ENCODE measurements at places on chromosomes 13 and 19. TPM values are rescaled to one million over a fixed set of nuclear protein-coding genes. Genes with fewer than 3 reads are reported as not detected.

DNA sequence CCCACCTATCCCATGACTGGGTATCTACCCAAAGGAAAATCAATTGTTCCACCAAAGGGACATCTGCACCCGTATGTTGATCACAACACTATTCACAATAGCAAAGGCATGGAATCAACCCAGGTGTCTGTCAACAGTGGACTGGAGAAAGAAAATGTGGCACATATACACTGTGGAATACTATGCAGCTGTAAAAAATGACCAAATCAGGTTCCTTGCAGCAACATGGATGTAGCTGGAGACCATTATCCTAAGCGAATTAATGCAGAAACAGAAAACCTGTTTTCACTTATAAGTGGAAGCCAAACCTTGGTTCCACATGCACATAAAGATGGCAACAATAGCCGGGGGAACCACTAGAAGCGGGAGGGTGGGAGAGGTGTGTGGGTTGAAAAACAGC, 228.6 kb downstream of the UQCRFS1 start:
- H3K4me3 ChIP-seq, result no peak overlapping the region
- H3K27ac ChIP-seq, result no peak overlapping the region
- no peak for DNase-seq
- no peaks in the 10 kb centered on the region for H3K4me1 ChIP-seq

ZNF296 gene
- 4.0 TPM for polyA plus RNA-seq

DNA sequence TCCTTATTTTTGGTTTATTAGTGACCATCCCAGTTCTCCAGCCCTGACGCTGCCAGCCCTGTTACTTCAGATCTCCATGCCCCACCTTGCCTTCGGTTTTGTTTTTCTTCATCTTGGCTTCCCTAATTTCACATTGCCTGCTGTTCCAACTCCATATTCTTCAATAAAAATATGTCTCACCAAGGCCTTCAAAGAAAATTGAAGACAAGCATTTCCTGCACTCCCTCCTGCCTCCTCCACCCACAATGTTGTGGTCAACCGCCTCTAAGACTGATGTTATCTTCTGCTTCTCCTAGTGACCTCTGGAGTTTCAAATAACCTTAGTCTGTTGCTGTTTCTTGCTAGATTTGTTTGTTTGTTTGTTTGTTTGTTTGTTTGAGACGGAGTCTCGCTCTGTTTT, 14.6 kb downstream of the PLD3 start:
- H3K27me3 ChIP-seq, result no peaks in the 10 kb centered on the region
- H3K36me3 ChIP-seq, result peaks cover 13% of the 10 kb centered on the region
- peaks cover 36% of the 10 kb centered on the region for H3K4me1 ChIP-seq
- peak; percentile 29 for DNase-seq

FPR1 gene
- polyA plus RNA-seq, result 6.9 TPM

GRCh38 chr19:8459520-8460270, 14.9 kb downstream of the HNRNPM start:
- peak overlapping the region; percentile 9 for H3K27ac ChIP-seq
- H3K4me1 ChIP-seq, result peaks cover 90% of the 10 kb centered on the region
- peaks cover 2% of the 10 kb centered on the region for H3K27me3 ChIP-seq
- no peak overlapping the region for H3K4me3 ChIP-seq

KLK3 gene
- not detected for polyA plus RNA-seq

- peaks cover 3% of the 10 kb centered on the region for H3K27me3 ChIP-seq
- H3K4me1 ChIP-seq, result no peaks in the 10 kb centered on the region
- H3K36me3 ChIP-seq, result no peaks in the 10 kb centered on the region
- no peak overlapping the region for H3K27ac ChIP-seq
- DNase-seq, result no peak
- no peak overlapping the region for H3K4me3 ChIP-seq
Observed at GRCh38 chr19:12975221-12975741, 5.9 kb downstream of the DAND5 start.

DNA sequence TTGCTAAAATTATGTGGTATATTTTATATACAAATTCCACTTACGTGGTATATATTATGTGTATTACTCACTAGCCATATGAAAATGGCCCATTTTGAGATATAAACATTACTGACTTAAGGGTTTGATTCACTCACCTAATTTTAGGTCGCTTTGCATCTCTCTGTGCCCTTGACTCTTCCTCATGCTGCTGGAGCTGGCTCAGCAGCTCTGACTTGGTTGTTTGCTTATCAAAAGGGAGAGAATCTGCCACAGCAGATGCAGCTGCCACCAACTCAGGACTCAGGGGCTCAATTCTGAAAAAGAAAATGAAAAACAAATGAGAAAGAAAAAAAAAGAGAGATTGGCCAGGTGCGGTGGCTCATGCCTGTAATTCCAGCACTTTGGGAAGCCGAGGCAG, 12.2 kb downstream of the MRPS31 start:
- H3K4me3 ChIP-seq, result no peak overlapping the region
- H3K4me1 ChIP-seq, result peaks cover 1% of the 10 kb centered on the region
- H3K36me3 ChIP-seq, result peaks cover 16% of the 10 kb centered on the region
- DNase-seq, result no peak
- no peak overlapping the region for H3K27ac ChIP-seq

- H3K36me3 ChIP-seq, result no peaks in the 10 kb centered on the region
- peak overlapping the region; percentile 31 for H3K27ac ChIP-seq
- peaks cover 66% of the 10 kb centered on the region for H3K4me1 ChIP-seq
- peaks cover 30% of the 10 kb centered on the region for H3K27me3 ChIP-seq
- H3K4me3 ChIP-seq, result peak overlapping the region; percentile 65
- peak; percentile 82 for DNase-seq
Observed at GRCh38 chr19:49932731-49933131, 3.4 kb upstream of the NUP62 start.

ZNF541 gene
- polyA plus RNA-seq, result not detected

DNA sequence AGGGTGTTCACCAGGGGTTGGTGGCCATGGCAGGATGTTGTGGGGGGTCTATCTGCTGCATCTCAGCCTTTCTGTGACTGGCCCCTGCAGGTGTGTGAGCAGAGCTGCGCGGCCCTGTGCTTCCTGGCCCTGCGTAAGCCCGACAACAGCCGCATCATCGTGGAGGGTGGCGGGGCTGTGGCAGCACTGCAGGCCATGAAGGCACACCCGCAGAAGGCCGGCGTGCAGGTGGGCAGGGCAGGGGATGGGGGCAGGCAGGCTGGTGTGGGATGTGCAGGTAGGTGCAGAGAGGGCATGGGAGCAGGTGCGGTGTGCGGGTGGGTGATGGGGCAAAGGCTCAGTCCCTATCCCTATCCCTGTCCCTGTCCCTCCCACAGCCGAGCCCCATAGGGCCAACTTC, 8.1 kb upstream of the SLC25A42 start:
- H3K4me1 ChIP-seq, result no peaks in the 10 kb centered on the region
- no peaks in the 10 kb centered on the region for H3K27me3 ChIP-seq

GRCh38 chr19:3656747-3657394, 30.3 kb upstream of the CACTIN start:
- H3K36me3 ChIP-seq, result no peaks in the 10 kb centered on the region
- H3K4me3 ChIP-seq, result no peak overlapping the region
- H3K4me1 ChIP-seq, result no peaks in the 10 kb centered on the region
- H3K27ac ChIP-seq, result no peak overlapping the region
- DNase-seq, result no peak

DNA sequence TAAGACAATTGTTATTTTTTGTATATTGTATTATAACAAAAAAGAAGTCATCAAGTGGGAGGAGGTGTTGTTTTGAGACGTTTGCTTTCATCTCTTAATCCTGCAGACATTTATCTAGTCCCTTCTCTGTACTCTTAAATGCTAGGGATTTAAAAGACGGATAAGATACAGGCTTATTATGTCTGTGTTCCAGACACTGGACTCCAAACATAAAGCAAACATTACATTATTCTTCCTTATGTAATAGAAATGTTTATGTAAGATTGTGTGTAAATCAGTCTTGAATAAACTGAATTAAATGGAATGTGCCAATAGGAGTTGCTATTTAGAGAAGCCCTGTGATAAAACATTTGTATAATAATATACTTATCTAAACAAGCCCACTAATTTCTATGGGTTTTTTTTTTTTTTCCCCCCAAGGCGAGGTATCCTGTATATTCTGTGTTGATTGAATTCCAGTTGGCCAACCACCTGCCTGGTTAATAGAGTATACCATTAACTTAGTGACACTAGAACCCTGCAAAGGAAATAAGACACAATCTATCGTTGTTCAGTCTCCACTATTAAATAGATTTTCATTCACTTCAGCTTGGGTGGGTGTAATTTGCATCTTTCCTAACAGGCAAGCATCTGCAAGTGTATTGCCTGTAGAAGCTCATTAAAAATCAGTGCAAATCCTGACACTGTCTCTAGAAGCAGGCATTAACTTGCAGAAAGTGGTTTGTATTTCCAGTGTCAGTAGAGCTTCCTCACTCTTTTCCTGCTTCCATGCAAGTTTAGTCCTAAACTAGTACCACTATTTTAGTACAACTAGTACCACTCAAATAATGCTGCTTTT, 69.0 kb downstream of the LRCH1 start:
- H3K36me3 ChIP-seq, result no peaks in the 10 kb centered on the region
- H3K27ac ChIP-seq, result no peak overlapping the region
- H3K4me1 ChIP-seq, result peaks cover 82% of the 10 kb centered on the region
- H3K4me3 ChIP-seq, result no peak overlapping the region

- no peak overlapping the region for H3K27ac ChIP-seq
- no peak overlapping the region for H3K4me3 ChIP-seq
- no peaks in the 10 kb centered on the region for H3K36me3 ChIP-seq
- DNase-seq, result no peak
- H3K27me3 ChIP-seq, result peaks cover 5% of the 10 kb centered on the region
Observed at GRCh38 chr13:44417446-44417845, 43.8 kb downstream of the SERP2 start.

DNA sequence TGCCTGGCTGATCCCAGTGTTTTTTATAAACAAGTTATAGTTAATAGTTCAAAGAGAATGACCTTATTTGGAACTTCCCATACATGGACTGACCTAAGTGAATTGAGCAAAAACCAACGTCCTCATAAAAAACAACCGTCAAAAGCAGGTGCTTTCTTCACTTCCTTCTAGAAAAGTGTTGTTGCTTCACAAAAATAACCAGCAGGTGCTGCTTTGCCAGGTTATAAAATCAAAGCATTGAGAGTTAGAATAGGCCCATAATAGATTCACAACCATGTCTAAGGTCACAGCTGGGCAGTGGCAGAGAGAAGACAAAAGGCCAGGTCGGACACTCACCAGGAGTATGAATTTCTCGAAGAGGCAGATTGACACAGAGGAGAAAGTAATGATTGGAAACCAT, 9.5 kb downstream of the RUBCNL start:
- no peak overlapping the region for H3K4me3 ChIP-seq
- no peaks in the 10 kb centered on the region for H3K4me1 ChIP-seq
- no peaks in the 10 kb centered on the region for H3K36me3 ChIP-seq
- no peak for DNase-seq
- H3K27ac ChIP-seq, result no peak overlapping the region

DNA sequence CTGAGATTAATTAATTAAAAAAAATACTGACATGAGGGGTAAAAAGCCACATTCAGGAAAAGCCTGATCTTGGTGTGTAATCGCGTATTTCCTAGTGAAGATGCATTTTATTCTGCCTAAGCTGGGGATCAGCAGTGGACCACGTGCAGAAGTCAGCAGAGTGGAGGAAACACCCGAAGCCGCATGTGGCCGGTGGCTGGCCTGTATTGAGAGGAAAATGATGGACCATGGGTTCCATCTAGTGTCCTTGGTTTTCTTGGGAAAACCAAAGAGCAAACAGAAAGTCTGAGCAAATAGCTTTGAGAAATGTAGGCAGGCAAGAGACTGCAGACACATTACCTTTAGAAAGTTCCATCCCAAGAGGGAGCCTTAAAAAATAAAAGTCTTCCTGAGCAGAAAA, 23.7 kb upstream of the SHISA2 start:
- no peak overlapping the region for H3K4me3 ChIP-seq
- H3K4me1 ChIP-seq, result no peaks in the 10 kb centered on the region
- H3K27ac ChIP-seq, result no peak overlapping the region
- H3K36me3 ChIP-seq, result no peaks in the 10 kb centered on the region
- peaks cover 2% of the 10 kb centered on the region for H3K27me3 ChIP-seq

GRCh38 chr13:46337700-46338099, 49.4 kb downstream of the RUBCNL start:
- H3K36me3 ChIP-seq, result peaks cover 4% of the 10 kb centered on the region
- H3K4me3 ChIP-seq, result no peak overlapping the region
- peaks cover 6% of the 10 kb centered on the region for H3K27me3 ChIP-seq

GRCh38 chr19:5418677-5419076, 36.5 kb upstream of the ZNRF4 start:
- no peaks in the 10 kb centered on the region for H3K36me3 ChIP-seq
- no peak overlapping the region for H3K4me3 ChIP-seq
- peaks cover 5% of the 10 kb centered on the region for H3K27me3 ChIP-seq
- H3K27ac ChIP-seq, result no peak overlapping the region

DNA sequence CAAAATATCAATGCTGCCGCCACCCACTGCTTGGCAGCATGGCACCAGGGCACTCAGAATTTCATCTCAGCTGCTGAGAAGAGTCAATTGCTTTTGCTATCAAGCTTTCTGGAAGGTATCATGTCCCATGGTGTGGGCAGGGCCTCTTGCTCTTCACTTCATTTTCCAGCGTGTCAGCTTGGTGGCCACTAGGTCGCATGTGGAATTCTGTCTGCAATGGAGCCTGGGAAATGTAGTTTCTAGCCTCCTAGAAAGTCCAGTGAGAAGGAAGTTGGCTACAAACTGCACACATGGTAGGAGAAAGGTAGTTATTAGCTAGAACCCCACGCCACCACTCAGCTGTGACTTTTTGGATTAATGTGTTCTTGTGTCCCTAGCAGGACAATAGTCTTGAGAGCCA, 105.3 kb downstream of the MYO16 start:
- no peaks in the 10 kb centered on the region for H3K4me1 ChIP-seq
- H3K4me3 ChIP-seq, result no peak overlapping the region
- H3K36me3 ChIP-seq, result no peaks in the 10 kb centered on the region
- H3K27ac ChIP-seq, result no peak overlapping the region

DNA sequence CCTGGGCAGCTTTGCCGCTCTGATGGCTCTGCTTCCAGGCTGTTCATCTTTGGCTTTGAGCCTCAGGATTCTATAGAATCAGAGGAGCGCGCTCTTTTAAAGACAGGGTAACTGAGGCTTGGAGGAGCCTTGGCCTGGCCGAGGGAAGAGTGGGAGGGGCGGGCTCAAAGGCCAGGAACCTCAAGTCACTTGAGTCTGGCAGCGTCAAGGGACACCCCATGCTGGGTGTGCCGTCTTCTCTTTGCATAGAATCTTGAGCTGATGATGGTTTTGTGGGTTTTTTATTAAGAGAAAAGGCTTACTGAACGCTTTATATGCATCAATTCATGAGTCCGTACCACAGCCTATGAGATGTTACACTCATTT, 1.1 kb downstream of the PGLS start:
- peaks cover 4% of the 10 kb centered on the region for H3K36me3 ChIP-seq
- peaks cover 43% of the 10 kb centered on the region for H3K4me1 ChIP-seq
- H3K4me3 ChIP-seq, result peak overlapping the region; percentile 99
- peak overlapping the region; percentile 95 for H3K27ac ChIP-seq
- H3K27me3 ChIP-seq, result peaks cover 11% of the 10 kb centered on the region
- DNase-seq, result no peak

NLRP4 gene
- not detected for polyA plus RNA-seq

DNA sequence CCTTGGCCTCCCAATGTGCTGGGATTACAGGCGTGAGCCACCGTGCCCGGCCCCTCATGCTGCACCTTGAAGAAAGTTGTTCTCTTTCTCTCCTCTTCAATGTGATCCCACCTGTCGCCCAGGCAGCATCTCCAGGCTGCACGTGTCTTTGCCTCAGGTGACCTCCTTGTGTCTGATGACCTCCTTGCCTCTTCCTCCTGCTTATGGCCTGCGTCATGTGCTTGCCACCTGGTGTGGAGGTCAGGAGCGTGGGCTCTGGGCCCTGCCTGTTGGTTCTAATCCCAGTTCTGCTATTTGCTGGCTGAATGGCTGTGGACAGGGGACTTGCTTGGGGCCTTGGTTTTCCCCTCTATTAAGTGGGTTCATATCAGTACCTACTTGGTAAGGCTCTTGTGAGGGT, 6.3 kb downstream of the BICRA start:
- no peak for DNase-seq
- no peaks in the 10 kb centered on the region for H3K36me3 ChIP-seq
- H3K4me3 ChIP-seq, result no peak overlapping the region

ZNF738 gene
- polyA plus RNA-seq, result 3.2 TPM
